ENCODE measurements at places on chromosomes 6 and 20.
A peak's percentile ranks its signal among the peaks of the same experiment; 100 is the strongest.

DNA sequence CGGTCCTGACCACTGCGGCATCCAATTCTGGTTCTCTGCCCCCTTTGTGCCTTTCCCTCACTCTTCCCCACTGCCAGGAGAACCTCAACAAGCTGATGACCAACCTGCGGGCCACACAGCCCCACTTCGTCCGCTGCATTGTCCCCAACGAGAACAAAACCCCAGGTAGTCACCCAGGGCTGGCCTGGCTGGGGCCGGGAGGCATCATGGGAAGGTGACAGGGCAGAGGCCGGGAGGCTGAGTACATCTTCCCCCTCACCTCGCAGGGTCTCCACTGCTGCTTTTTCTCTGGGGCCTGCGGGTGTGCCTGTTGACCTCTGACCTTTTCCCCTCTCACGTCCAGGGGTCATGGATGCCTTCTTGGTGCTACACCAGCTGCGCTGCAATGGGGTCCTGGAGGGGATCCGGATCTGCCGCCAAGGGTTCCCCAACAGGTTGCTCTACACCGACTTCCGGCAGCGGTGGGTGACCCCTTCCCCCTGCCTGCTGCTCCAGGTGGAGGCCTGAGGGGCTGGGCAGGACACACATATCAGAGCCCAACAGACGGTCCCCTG lies 35.1 kb downstream of the MYH7B start:
- no peak for DNase-seq

DNA sequence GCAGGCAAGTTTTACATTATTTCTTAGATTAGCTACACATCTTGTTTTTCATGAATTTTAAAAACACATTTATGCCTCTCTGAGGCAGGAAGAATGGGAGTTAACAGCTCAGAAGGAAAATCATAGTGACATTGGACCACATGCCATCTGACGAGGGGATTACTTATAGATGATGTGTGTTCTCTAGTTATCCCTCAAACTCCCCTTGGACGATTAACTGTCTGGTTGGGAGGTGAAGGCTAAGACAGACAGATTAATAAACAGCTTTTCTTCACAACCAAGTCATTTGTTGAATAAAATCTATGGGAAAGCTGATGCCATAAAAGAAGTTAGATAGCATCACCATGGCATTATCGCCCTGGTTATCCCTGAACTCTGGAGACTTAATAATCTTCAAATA lies 80.0 kb upstream of the PREP start:
- no peak for DNase-seq

DNA sequence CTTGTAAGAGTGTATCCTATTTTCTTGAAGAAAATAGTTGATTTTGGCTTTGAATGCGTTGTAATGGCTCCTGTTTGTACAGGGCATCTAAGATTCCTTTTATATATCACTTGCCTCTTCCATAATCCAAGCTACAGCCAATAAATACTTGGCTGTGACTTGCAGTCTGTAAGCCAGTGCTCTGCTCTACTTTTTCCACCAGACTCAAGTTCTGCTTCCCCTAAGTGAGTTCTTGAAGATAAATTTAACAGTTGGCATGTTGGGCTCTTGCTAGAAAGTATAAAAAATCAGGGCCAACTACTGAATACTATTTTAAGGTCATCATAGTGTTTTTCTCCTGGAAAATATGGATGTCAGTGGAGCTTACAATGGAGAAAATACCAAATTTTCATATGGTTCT lies 36.5 kb upstream of the SCGN start:
- DNase-seq: no peak

GRCh38 chr6:140050101-140050995 lies 675.9 kb upstream of the CITED2 start:
- no peak for DNase-seq

DNA sequence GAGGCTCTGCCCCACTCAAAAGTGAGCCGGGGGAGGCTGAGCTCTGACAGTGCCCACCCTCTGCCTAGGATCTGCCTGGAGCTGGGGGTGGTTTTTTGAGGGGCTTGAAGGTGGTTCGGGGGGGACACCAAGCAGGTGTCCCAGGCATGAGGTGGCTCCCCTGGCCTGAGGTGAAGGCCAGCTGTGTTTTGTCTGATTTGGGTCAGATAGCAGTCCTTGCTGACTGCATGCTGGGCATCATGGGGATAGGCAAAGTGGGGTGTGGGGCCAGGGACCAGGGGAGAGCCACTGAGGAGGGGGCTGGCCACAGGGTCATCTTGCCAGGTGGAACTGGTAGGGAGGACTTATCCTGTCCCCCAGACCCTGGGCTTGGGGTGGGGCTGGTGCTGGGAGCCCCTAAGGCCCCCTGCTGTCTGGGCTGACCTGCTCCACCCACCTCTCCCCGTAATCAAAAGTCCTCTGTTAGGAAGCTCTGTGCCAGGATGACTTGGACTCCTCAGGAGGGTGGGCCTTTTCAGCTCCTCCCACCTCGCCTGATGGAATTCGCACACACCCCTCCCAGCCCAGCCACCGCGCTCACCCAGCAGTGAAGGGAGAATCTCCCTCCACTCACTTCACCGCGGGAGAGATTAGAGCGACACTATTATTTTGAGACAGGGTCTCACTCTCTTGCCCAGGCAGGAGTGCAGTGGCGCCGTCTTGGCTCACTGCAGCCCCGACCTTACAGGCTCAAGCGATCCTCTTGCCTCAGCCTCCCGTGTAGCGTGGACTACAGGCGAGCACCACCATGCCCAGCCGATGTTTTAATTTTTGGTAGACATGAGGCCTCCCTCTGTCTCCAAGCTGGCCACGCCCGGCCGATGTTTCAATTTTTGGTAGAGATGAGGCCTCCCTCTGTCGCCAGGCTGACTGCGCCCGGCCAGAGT lies 1.5 kb upstream of the COL9A3 start:
- DNase-seq: no peak

DNA sequence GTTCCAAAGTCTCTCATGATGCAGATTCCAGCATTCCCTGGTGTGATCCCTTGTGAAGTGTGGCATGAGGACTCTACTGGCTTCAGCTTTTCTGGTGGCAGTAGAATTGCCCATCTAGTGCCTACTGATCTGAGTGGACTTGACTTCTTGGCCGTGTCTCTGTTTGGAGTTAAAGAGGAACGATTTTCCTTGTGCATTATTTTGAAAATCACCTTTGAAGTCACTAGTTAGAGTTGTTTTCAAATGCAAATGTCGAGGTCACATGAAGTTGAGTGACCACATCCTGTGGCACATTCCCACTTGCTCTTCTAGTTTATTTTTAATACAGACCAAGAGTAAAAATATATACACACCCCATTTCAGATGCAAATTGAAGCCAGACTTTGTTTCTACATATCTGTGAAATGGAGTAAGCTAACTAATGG lies 270.7 kb upstream of the TAB2 start:
- no peak for DNase-seq

GRCh38 chr6:43428874-43429273 lies 1.5 kb downstream of the ABCC10 start:
- DNase-seq: no peak

- no peak for DNase-seq
Measured at GRCh38 chr6:150902142-150902776, 36.8 kb downstream of the MTHFD1L start.

GRCh38 chr6:12258591-12259075 lies 31.5 kb upstream of the EDN1 start:
- no peak for DNase-seq

DNA sequence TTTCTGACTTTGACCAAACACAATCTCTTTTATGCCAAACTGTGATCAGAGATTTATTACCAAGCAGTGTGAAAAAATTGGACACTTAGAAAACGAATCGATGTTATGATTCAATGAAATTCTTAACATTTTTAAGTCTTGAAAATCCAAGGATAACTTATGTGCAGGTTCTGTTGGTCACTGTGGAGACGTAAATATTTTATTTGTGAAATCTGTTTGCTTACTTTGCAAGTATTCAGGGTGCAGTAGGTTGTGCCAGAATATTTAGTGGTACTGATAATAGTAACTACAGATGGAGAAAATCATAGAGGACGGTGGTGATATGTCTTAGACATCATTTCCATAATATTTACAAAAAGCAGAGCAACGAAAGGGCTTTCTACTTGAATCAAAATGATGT lies 97.3 kb downstream of the BMP2 start:
- DNase-seq: no peak

- no peak for DNase-seq
Measured at GRCh38 chr6:128632131-128632530, 111.7 kb upstream of the PTPRK start.

DNA sequence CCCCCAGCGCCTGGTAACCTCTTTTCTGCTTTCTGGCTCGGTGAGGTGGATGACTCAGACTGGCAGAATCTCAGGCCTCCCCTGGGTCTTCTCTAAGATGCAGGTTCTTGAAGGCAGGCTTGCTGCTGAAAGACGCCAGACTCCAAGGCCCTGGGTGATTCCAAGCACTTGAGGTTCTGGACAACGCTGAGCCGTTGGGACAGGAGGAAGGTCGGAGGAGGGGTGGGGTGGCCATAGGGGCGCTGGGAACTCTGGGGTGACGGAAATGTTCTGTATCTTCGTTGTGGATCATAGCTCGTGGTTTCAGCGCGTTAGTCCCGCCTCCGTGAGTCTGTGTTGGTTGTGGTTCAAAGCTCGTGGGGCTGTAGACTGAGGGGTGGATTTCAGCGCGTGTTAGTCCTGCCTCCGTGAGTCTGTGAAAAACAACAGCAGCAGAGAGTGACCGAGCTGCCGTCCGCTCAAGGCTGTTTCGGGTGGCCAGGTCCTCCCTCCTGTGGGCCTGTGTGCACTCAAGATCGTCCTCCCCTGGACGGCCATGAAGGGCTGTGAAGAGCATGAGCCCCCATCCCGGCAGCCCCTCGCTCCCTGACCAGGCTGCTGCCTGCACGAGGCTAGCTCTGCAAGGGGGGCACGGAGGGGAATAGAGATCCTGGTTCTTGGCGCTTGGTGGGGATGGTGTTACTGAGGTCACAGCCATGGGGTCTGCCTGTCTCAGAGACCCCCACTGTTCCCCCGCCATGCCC lies 7.7 kb downstream of the NTSR1 start:
- peak; percentile 36 for DNase-seq

- no peak for DNase-seq
Measured at GRCh38 chr6:151292974-151293687, 53.4 kb downstream of the AKAP12 start.

DNA sequence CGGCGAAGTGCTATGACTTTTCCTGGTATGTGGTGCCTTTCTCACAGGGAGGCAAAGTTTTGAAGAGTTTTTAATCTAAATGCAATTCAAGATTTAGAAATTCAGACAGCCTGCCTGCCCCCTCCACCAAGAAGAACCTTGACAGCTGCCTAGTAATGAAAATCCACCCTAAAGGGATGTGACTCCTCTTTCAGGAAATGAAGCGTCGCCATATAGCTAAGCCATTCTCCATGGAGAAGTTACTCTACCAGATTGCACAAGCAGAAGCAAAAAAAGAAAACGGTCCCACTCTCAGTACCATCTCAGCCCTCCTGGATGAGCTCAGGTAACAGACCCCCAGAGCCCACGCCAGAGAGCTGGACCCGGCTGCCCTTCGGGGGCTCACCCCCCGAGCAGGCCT lies 150.1 kb downstream of the DTNBP1 start:
- no peak for DNase-seq

DNA sequence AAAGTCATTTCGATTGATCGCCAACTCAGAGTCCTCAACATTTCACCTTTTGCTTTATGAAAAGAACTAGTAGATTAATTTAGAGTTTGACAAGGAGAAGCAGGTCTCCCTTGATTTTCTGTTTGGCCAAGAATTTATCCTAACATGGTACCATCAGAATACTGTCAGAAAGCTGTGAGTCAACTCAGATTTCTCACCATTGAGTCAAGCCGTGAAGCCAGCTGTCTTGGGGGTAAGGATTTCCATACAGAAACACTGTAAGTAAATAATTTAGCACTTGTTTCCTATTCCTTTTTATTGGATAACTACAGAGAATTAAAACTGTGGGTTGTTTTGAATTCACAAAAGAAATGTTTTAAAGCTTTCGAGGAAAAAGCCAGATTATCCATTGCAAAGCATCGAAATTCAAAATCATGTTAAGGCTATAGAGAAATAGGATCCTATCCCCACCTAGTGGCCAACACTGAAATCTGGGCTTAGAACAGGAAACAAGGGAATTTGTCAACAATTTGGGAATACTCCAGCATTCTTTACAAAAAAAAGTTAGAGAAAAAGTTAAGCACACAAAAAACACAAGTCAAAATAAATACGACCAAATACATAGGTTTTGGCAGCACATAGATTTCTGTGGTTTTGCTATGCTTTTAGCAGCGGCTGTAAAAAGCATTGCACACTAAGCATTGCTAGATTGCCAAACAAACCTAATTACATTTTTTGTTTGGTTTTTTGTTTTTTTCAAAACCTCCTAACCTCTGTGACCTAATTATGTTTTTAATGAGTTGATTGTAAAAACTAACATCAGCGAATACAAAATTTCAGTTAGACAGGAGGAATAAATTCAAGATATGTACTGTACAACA lies 44.2 kb downstream of the COL11A2 start:
- DNase-seq: no peak

DNA sequence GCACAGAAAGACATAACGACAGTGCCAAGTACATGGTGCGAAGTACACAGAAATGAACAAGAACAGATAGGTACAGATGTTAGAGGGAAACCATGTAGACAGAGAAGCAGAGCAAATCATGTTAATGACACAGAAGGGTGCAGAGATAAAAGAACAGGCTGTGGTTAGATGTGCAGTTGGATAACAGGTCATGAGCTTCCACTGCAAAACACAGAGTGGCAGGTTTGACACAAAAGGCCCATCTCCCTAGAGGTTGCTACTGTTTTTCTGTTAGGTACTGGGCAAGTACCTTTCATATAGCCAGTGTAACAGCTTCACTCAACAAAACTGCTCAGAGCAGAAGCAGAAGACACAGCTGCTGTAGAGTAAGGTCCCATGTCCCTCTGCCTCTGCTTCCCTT lies 84.6 kb downstream of the AK9 start:
- DNase-seq: no peak

DNA sequence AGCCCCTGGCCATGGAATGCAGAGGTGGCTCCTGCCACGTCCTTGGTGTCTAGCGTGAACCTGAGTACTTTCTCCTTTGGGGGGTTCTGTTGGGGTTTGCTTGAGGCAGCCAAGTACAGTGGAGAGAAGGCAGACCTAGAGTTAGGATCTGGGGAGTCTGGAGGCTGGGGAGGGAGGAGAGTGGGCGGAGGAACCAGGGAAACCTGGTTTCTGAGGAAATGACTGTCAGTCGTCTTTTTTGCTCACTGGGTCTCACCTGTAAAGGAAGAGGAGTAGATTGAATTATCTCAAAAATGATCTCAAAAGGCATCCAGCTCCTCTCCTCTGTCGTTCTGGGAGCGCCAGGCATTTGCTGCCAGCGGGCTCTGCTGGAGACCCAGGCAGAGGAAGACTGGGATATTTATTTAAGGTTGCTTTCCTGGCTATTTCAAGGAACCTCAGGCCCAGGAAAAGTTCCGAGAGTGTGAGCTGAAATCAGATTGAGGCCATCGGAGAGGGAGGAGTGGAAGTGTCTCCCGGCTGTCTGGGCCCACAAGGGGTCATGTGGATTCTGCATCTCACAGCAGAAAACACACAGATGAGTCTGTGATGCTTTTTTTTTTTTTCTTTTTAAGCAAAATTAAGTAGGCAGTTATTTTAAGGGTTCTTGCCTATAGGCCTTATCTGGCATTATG lies 16.1 kb downstream of the EPB41L1 start:
- DNase-seq: no peak

- no peak for DNase-seq
Measured at GRCh38 chr6:42394881-42395620, 56.7 kb downstream of the TRERF1 start.

- DNase-seq: no peak
Measured at GRCh38 chr20:13638162-13638495, 603 bp downstream of the TASP1 start.
